ENCODE measurements at places on chromosomes 4 and X.
A peak's percentile ranks its signal among the peaks of the same experiment; 100 is the strongest.

GRCh38 chr4:98203332-98204235, 57.6 kb upstream of the RAP1GDS1 start:
- no peak for DNase-seq
- no peaks in the 10 kb centered on the region for H3K27me3 ChIP-seq
- H3K36me3 ChIP-seq: peaks cover 3% of the 10 kb centered on the region
- H3K4me1 ChIP-seq: no peaks in the 10 kb centered on the region

DNA sequence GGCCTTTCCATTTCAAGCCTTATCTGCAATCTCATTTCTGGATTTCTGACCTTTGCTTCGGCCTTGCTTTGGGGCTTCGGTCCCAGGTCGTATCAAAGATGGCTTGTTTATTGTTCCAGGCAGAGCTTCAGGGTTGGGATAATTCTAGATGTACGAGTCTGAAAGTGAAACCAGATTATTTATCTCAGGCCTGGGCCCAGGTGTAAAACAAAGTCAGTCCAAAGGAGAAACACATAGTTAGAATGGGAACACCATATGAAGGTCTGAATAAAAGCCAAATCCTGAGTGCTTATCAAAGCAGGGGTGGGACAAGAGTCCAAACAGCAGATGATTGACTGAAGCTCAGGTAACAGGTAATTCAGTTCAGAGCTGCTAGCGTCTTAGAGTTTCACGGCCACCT, 17.1 kb downstream of the PRIMPOL start:
- H3K4me1 ChIP-seq: peaks cover 24% of the 10 kb centered on the region
- H3K27ac ChIP-seq: no peak overlapping the region
- H3K27me3 ChIP-seq: no peaks in the 10 kb centered on the region
- peaks cover 7% of the 10 kb centered on the region for H3K36me3 ChIP-seq
- H3K4me3 ChIP-seq: no peak overlapping the region
- no peak for DNase-seq

GRCh38 chr4:106801386-106801785, 234.7 kb downstream of the DKK2 start:
- no peak overlapping the region for H3K27ac ChIP-seq
- no peak overlapping the region for H3K4me3 ChIP-seq
- H3K36me3 ChIP-seq: no peaks in the 10 kb centered on the region
- H3K4me1 ChIP-seq: no peaks in the 10 kb centered on the region
- no peak for DNase-seq

GRCh38 chr4:29213020-29213419, 1507.1 kb upstream of the PCDH7 start:
- no peak overlapping the region for H3K4me3 ChIP-seq
- H3K4me1 ChIP-seq: no peaks in the 10 kb centered on the region
- H3K27me3 ChIP-seq: no peaks in the 10 kb centered on the region

GRCh38 chrX:3545901-3546300, 167.5 kb downstream of the PRKX start:
- H3K4me1 ChIP-seq: no peaks in the 10 kb centered on the region
- no peaks in the 10 kb centered on the region for H3K36me3 ChIP-seq
- no peak overlapping the region for H3K4me3 ChIP-seq
- H3K27me3 ChIP-seq: peaks cover 25% of the 10 kb centered on the region
- H3K27ac ChIP-seq: no peak overlapping the region

- H3K36me3 ChIP-seq: no peaks in the 10 kb centered on the region
- H3K27ac ChIP-seq: no peak overlapping the region
- DNase-seq: no peak
Measured at GRCh38 chr4:43732829-43733426, 715.7 kb downstream of the KCTD8 start.

GRCh38 chrX:75989806-75990590, 182.9 kb upstream of the PBDC1 start:
- H3K27me3 ChIP-seq: peaks cover 35% of the 10 kb centered on the region
- no peak overlapping the region for H3K27ac ChIP-seq
- no peaks in the 10 kb centered on the region for H3K36me3 ChIP-seq
- no peak overlapping the region for H3K4me3 ChIP-seq
- H3K4me1 ChIP-seq: no peaks in the 10 kb centered on the region

GRCh38 chr4:165715989-165716388, 157.0 kb upstream of the TLL1 start:
- H3K27me3 ChIP-seq: no peaks in the 10 kb centered on the region
- H3K4me1 ChIP-seq: no peaks in the 10 kb centered on the region
- DNase-seq: no peak

GRCh38 chr4:152998861-152999260, 62.7 kb downstream of the FHDC1 start:
- H3K27ac ChIP-seq: no peak overlapping the region
- H3K36me3 ChIP-seq: no peaks in the 10 kb centered on the region
- no peaks in the 10 kb centered on the region for H3K4me1 ChIP-seq
- H3K4me3 ChIP-seq: no peak overlapping the region

GRCh38 chrX:53383376-53384076, 38.9 kb downstream of the SMC1A start:
- H3K27ac ChIP-seq: peak overlapping the region; percentile 38
- no peak for DNase-seq
- H3K36me3 ChIP-seq: peaks cover 27% of the 10 kb centered on the region
- H3K27me3 ChIP-seq: no peaks in the 10 kb centered on the region
- no peaks in the 10 kb centered on the region for H3K4me1 ChIP-seq
- no peak overlapping the region for H3K4me3 ChIP-seq

DNA sequence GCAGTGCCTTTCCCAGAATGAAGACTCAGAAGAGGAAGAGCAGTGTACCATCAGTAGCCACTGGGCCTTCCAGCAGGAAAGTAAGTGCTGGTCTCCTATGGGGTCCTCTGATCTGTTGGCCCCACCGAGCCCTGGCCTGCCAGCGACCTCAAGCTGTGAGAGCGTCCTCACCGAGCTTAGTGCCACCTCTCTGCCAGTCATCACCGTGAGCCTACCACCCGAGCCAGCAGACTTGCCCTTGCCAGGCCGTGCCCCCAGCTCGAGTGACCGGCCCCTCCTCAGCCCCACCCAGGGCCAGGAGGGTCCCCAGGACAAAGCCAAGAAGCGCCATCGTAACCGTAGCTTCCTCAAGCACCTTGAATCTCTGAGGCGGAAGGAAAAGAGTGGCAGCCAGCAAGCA, 69.7 kb downstream of the STARD8 start:
- peaks cover 8% of the 10 kb centered on the region for H3K4me1 ChIP-seq
- DNase-seq: no peak
- H3K36me3 ChIP-seq: no peaks in the 10 kb centered on the region
- H3K27ac ChIP-seq: no peak overlapping the region

GRCh38 chr4:149749784-149750183, 65.9 kb downstream of the IQCM start:
- no peak overlapping the region for H3K4me3 ChIP-seq
- H3K27ac ChIP-seq: no peak overlapping the region
- no peaks in the 10 kb centered on the region for H3K36me3 ChIP-seq
- no peaks in the 10 kb centered on the region for H3K27me3 ChIP-seq
- no peaks in the 10 kb centered on the region for H3K4me1 ChIP-seq

DNA sequence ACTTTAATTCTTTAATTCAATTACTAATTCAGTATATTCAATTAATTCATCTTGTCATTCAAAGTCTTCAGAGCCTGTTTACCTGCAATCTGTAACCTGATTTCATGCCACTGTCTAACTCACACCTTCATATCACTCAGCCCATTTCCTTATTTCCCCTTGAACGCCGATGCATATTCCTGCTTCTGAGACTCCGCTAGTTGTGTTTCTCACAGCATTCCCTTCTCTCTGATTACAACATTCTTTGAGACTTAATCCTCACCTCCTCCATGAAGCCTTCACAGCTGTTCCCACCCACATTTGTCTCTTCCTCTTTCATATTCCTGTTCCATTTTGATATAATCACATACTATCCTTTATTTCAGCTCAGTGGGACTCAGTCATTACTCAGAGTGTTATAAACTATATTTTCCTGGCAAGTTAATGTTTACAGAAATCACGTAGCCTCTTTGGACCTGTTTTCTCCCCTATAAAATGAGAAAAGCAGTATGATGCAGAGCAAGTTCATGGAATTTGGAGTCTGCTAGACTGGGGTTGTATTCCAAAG, 69.0 kb downstream of the MAP9 start:
- no peak overlapping the region for H3K27ac ChIP-seq
- no peaks in the 10 kb centered on the region for H3K36me3 ChIP-seq
- no peak overlapping the region for H3K4me3 ChIP-seq
- no peak for DNase-seq
- H3K4me1 ChIP-seq: no peaks in the 10 kb centered on the region

DNA sequence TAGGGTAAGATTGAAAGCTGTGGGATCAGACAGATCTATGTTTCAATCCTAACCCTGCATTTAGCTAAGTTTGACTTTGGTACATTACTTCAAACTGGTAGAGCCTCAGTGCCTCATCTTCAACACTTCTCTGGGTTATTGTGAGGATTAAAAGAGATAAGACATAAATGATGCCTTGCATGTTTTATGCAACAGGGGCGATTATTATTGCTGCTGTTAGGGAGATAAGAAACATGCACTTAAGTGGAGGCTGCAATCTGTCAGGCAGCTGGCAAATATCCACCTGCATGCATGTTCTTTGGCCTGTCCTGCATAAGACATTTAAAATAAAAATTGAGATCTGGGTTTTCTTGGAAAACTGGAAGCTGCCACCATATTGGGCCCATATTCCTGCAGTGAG, 24.6 kb downstream of the UNC5C start:
- H3K36me3 ChIP-seq: no peaks in the 10 kb centered on the region
- no peak for DNase-seq
- no peaks in the 10 kb centered on the region for H3K4me1 ChIP-seq
- no peak overlapping the region for H3K27ac ChIP-seq
- H3K27me3 ChIP-seq: no peaks in the 10 kb centered on the region
- H3K4me3 ChIP-seq: no peak overlapping the region

All from activated T-cell treated with anti-CD3 and anti-CD28 coated beads, Interleukin-2, amount 50 U/mL, for 72 hours (primary cell).